ENCODE measurements at places on chromosomes 12 and 14.

GRCh38 chr14:34254571-34254970 lies 207.5 kb downstream of the SPTSSA start:
- no peak for DNase-seq

DNA sequence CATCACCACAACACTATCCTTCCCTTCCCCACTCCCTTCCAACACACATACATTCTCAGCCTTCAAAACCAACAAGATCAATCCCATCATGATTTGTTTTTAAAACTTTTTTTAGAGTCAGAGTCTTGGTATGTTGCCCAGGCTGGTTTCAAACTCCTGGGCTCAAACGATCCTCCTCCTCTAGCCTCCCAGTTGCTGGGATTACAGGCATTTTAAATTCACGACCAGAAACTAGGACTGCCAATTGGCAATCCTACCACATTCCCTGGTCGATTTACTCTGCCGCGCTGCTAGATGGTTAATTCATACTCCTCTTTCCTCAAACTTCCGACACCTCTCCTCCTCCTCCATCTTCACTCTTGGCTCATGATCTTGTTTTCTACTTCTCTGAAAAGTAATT lies 37.5 kb upstream of the TMCC3 start:
- DNase-seq, result no peak

DNA sequence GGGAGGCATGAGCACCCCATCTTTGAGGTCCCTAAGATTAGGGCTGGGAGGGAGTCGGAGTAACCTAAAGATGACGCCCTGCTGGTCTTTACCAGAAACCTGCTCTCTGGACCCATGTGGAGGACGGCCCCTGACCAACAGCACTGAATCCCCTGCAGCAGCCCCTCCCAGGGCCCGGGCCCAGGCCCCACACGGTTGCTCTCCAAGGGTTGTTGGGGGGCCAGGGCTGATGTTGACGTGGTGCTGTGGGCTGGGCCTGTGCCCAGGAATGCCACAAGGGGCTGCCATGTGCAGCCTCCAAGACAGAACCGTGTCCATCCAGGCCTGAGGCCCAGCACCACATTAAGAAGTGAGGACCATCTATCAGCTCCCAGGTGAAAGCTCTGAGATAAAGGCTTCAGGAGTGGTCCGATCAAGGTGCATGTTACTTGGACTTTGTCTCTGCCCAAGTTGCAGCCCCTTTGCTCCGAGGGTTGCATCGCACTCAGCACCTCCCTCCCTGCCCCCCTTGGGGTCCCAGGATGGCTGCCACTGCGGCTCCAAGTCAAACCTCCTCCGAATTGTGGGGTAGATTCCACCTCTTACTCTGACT lies 29.6 kb downstream of the LRCOL1 start:
- no peak for DNase-seq

DNA sequence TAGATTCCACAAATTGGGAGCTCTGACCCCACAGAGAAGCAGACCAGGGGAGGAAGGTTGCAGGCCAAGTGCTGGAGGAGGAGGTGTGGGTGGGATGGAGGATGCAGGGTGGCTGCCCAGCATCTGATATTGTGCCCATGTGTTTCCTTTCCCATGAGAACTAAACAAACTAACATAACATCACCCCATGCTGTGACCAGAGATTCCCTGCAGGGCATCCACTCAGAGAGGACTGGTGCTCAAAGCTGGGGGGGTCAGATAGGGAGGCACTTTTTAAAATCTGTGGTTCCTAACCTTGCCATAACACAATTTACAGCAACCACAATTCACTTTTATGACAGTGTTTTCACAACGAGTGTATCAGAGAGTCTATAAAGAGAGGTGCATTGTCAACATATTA lies 1277.6 kb downstream of the AACS start:
- no peak for DNase-seq

- no peak for DNase-seq
Observed at GRCh38 chr14:104715871-104716270, 8.2 kb upstream of the ADSS1 start.

GRCh38 chr12:60494244-60494643 lies 898.4 kb downstream of the SLC16A7 start:
- DNase-seq, result peak; percentile 55

GRCh38 chr14:22646570-22647254 lies 2.6 kb upstream of the OR6J1 start:
- peak; percentile 80 for DNase-seq

- no peak for DNase-seq
Observed at GRCh38 chr12:17588968-17589367, 501.0 kb downstream of the RERGL start.

GRCh38 chr12:113151655-113152054 lies 2.1 kb downstream of the CFAP73 start:
- DNase-seq, result no peak
